ENCODE measurements at places on chromosomes 6 and 20. TPM values are rescaled to one million over a fixed set of nuclear protein-coding genes. Genes with fewer than 3 reads are reported as not detected.

The GPR31 gene
- total RNA-seq, result not detected

The TRIM31 gene
- total RNA-seq, result not detected

The ATP6V1G2 gene
- total RNA-seq, result 2.7 TPM

DNA sequence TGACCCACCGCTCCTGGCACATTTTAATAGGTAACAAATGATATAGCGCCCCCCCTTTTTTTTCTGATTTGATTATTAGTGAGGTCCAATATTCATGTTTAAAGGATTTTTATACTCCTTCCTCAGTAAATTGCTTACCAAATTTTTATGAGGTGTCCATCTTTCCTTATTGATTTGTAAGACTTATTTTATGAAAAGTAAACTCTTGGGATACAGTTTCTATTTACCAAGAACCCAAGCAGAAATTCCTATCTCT lies 25.1 kb downstream of the TRIM27 start:
- H3K36me3 ChIP-seq, result peaks cover 38% of the 10 kb centered on the region
- DNase-seq, result no peak
- peaks cover 21% of the 10 kb centered on the region for H3K4me1 ChIP-seq
- peaks cover 2% of the 10 kb centered on the region for H3K27me3 ChIP-seq
- peak overlapping the region; percentile 53 for H3K4me3 ChIP-seq

GRCh38 chr6:129102741-129103140 lies 219.8 kb downstream of the LAMA2 start:
- H3K27ac ChIP-seq, result no peak overlapping the region
- DNase-seq, result no peak
- H3K4me3 ChIP-seq, result no peak overlapping the region
- no peaks in the 10 kb centered on the region for H3K36me3 ChIP-seq
- peaks cover 2% of the 10 kb centered on the region for H3K27me3 ChIP-seq

DNA sequence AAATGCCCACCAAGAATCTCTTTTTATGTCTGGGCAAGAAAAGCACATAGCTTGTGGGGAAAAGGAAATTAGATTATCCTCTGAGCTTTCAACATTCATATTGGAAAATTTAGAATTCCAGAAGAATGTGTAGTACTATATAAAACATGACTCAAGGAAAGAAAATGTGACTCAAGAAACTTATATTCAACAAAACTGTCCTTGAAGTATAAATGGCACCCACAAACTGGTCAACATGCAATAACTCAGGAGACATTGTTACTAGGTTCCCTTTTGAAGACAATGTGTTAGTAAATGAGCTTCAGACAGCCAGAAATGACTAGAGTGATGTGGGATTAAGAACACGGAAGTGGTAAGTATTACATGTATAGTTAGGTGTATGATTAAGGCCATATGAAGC lies 26.1 kb upstream of the TINAG start:
- H3K4me3 ChIP-seq, result no peak overlapping the region
- no peaks in the 10 kb centered on the region for H3K4me1 ChIP-seq
- H3K27me3 ChIP-seq, result no peaks in the 10 kb centered on the region
- no peaks in the 10 kb centered on the region for H3K36me3 ChIP-seq
- DNase-seq, result no peak
- H3K27ac ChIP-seq, result no peak overlapping the region

DNA sequence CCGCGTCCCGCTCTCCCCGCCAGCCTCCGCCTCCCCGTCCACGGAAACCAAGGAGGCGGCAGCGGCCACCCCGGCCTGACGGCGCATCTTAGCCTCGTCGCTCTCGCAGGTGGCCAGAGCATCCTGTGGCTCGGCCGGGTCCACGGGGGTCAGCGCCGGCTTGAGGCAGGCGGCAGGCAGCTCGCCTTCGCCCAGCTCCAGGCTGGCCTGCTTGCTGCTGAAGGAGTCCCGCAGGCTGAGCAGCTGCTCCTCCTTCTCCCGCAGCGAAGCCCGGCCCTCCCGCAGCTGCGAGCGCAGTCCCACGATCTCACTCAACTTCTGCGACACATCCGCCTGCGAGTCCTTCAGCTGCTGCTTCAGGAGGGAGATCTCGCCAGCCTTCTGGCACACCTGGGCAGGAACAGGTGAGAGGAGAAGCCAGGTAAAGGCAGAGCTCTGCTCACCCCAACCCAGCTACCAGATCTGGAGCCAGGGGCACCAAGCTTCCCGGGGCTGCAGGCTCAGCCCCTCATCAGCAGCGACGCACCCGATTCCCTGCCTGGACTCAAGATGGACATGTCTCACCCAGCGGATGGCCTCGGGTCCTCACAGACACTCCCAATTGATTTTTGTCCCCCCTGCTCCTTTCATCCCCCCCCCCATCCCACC lies 5.2 kb upstream of the FASTKD5 start:
- H3K36me3 ChIP-seq, result no peaks in the 10 kb centered on the region
- H3K4me3 ChIP-seq, result no peak overlapping the region
- no peak for DNase-seq
- peaks cover 20% of the 10 kb centered on the region for H3K27me3 ChIP-seq
- H3K27ac ChIP-seq, result no peak overlapping the region
- H3K4me1 ChIP-seq, result peaks cover 2% of the 10 kb centered on the region

DNA sequence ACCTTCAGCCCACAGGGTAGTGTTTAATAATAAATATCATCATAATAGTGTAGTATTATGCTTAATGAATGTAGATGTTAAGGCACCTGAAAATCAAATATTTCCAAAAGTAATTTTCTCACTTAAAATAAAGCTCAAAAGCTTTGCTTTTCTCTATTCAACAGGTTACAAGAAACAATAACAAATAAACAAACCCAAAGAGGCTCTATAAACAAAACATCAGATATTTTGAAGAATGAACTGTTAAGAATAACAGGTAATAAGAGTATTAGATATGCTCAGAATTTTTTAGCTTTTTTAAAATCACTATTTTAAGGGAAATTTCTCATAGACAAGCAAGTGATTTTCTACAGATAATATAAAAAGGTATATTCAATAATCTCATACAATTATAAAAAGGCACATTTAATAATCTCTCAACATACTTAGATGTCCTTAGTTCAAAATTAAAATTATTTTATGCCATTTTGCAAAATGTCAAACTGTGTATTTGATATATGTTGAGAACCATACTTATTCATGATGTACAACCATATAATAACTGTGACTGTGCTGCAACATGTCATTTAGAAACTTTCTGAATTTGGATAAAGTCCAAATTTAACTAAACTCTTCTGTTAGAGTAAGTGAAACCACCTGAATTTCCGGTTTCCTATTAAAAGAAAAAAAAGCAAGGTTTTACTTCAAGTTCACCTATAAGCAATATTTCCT lies 35.8 kb downstream of the PHIP start:
- no peak overlapping the region for H3K27ac ChIP-seq
- H3K36me3 ChIP-seq, result peaks cover 63% of the 10 kb centered on the region
- no peak for DNase-seq
- no peaks in the 10 kb centered on the region for H3K27me3 ChIP-seq
- no peak overlapping the region for H3K4me3 ChIP-seq

Data from activated CD4-positive, alpha-beta memory T cell treated with anti-CD3 and anti-CD28 coated beads, Interleukin-2, amount 10 ng/mL, durations not matched to agents 7 days and 5 days (primary cell).